Natural killer cell (primary cell): ENCODE measurements at places on chromosomes 4 and X. TPM values are rescaled to one million over a fixed set of nuclear protein-coding genes. Genes with fewer than 3 reads are reported as not detected.

DNA sequence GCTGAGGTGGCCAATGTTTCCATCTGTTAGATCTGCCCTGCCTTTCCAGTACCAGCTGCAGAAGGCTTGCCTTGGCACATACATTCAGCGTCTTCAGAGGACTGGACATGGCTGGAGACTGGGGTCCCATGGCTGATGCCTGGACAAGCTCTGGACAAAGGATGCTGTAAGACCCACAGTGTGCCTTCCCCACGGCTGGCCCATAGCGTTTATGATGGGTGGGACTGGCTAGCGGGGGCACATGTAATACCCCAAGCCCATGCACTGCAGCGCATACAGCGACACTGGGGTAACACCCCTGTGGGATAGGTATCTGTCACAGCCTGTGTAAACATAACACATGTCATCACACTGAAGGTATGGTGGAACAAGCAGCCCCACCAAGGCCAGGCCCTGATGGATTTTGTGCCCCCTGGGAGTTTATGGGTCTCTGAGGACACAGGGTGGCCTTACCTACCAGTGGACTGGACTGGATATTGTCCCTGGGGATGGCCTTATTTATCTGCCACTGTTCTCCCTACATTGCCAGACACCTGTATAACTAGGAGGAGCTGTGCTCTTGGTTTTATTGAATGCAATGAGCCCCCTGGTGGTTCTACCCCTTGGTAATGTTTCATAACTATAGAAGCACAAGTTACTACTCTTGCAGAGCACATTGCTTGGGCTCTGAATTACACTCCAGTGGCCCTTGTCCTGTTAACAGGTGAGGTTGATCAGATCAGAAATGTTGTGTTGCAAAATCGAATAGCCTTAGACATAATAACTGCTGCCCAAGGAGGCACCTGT, 34.3 kb upstream of the TACR3 start:
- DNase-seq: no peak
- H3K27ac ChIP-seq: no peak overlapping the region
- no peaks in the 10 kb centered on the region for H3K4me1 ChIP-seq
- H3K4me3 ChIP-seq: no peak overlapping the region

CCNB3 gene
- total RNA-seq: 8.7 TPM

- DNase-seq: no peak
- H3K4me3 ChIP-seq: no peak overlapping the region
- H3K27me3 ChIP-seq: no peaks in the 10 kb centered on the region
- no peaks in the 10 kb centered on the region for H3K4me1 ChIP-seq
- H3K27ac ChIP-seq: no peak overlapping the region
Measured at GRCh38 chrX:16516232-16516876, 133.6 kb upstream of the S100G start.

- H3K27me3 ChIP-seq: no peaks in the 10 kb centered on the region
- H3K36me3 ChIP-seq: no peaks in the 10 kb centered on the region
Measured at GRCh38 chr4:123319639-123320038, 77.0 kb upstream of the SPRY1 start.

GRCh38 chr4:25925486-25926201, 11.6 kb downstream of the SMIM20 start:
- peaks cover 3% of the 10 kb centered on the region for H3K36me3 ChIP-seq
- H3K27ac ChIP-seq: no peak overlapping the region
- no peak for DNase-seq
- H3K4me3 ChIP-seq: no peak overlapping the region

DNA sequence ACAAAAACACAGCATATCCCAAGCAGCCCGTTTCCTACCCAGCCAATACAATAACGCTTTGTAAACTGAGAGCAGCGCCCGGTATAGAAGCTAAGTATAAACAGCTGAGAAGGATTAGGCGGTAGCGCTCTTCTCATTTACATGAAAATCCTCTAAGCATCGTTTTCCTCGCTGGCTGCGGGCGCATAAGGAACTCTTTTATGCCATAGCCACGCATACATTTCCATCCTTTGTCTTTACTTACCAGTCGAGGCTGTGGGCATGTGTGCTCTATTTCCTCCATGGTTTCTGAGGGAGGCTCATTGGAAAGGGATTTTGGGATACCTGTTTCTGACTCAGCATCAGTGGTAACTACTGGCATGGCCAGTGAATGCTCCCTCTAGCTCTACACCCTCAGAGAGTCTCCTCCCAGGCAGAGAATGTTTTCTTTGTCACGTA, 383 bp downstream of the PCYT1B start:
- H3K36me3 ChIP-seq: no peaks in the 10 kb centered on the region
- no peaks in the 10 kb centered on the region for H3K27me3 ChIP-seq
- no peak overlapping the region for H3K27ac ChIP-seq
- H3K4me1 ChIP-seq: peaks cover 15% of the 10 kb centered on the region
- DNase-seq: no peak
- H3K4me3 ChIP-seq: peak overlapping the region; percentile 2

DNA sequence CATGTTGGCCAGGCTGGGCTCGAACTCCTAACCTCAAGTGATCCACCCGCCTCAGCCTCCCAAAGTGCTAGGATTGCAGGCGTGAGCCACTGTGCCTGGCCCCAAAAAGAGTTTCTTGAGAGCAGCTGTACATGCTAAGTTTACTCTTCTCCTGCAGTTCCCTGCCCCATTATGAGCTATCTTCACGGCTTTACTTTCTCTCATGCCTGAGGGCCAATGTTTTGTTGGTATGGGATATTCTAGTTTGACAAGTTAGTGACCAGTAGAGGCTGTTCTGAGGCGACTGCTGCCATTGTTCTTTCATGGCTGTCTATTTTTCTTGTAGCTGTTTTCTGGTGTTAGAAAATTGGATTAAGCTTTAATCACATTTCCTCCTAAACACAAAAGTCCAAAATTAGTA, 78.0 kb upstream of the STX18 start:
- no peaks in the 10 kb centered on the region for H3K27me3 ChIP-seq
- no peak overlapping the region for H3K4me3 ChIP-seq
- H3K36me3 ChIP-seq: no peaks in the 10 kb centered on the region
- H3K4me1 ChIP-seq: no peaks in the 10 kb centered on the region
- DNase-seq: no peak

DNA sequence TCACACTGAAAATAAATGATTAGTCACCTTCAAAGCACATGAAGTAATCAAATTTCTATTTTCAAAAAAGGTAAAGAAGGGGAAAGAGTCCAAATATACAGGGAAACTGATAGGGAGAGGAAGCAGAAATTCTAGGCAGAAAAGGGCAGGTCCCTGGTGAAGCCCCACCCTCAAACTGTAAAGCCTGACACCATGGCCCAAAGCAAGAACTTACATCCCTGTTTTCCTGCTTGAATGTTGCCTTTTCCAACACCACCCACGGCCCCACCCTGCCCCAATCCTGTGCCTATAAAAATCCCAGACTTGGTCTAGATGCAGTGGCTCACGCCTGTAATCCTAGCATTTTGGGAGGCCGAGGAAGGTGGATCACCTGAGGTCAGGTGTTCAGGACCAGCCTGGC, 361.8 kb downstream of the PPP3CA start:
- H3K27me3 ChIP-seq: no peaks in the 10 kb centered on the region
- H3K36me3 ChIP-seq: no peaks in the 10 kb centered on the region

DNA sequence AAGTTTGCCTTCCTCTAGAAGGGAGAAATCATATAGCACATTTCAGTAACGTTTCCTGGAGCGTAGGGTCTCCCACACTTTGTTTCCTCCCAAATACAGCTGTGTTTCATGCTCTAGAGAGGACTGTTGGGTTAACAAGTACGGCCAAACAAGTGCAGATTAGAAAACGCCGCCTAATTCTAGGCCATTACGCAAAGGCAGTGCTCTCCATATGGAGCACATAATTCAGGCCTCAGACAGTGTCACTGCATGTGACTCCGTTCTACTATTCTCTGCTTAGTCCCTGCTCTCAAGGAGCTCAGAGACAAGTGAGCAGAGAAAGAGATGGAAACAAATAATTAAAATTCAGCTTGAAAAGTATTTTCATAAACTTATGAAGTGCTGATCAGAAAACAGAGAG, 11.6 kb downstream of the ZNF827 start:
- no peaks in the 10 kb centered on the region for H3K27me3 ChIP-seq
- DNase-seq: no peak
- H3K36me3 ChIP-seq: no peaks in the 10 kb centered on the region
- no peak overlapping the region for H3K27ac ChIP-seq
- H3K4me1 ChIP-seq: no peaks in the 10 kb centered on the region

DNA sequence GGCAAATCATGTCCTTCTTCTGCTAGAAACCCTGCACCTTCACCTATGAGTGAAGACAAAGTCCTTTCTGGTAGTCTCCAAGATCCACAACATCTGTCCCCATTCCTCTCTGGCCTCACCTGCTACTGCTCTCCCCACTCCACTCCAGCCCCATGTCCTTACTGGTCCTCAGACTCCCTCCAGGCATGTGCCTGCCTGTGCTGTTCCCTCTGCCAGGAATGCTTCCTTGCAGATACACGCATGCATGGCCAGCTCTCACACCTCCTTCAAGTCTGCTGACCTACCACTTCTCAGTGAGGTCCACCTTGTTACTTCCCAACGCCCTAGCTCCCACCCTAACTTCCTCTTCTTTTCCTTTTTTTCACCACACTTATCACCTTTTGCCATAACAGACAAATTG, 18.1 kb downstream of the HMGB2 start:
- no peak overlapping the region for H3K27ac ChIP-seq
- no peak for DNase-seq
- peaks cover 32% of the 10 kb centered on the region for H3K36me3 ChIP-seq
- no peaks in the 10 kb centered on the region for H3K4me1 ChIP-seq

DNA sequence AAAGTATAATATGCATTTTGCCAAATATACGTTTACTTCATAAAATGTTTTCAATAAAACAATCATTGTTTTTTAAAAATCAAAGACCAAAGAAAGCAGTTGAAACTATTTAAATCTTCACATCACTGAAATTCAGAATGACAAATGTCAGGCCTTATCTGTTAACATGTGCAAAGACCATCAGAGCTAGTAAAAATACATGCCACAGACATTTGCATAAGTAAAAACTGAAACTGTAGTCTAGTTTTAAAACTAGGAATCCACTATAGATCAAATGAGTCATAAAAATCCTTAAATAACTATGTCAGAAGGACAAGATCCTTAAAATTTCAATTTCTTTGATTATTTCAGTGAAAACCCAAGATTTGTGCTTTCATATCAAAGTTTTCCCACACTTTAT, 24.8 kb downstream of the KLHL15 start:
- no peaks in the 10 kb centered on the region for H3K4me1 ChIP-seq
- no peak overlapping the region for H3K27ac ChIP-seq
- DNase-seq: no peak
- H3K36me3 ChIP-seq: peaks cover 8% of the 10 kb centered on the region
- no peak overlapping the region for H3K4me3 ChIP-seq

- H3K4me3 ChIP-seq: no peak overlapping the region
Measured at GRCh38 chr4:99179626-99180025, 35.5 kb upstream of the ADH4 start.

DNA sequence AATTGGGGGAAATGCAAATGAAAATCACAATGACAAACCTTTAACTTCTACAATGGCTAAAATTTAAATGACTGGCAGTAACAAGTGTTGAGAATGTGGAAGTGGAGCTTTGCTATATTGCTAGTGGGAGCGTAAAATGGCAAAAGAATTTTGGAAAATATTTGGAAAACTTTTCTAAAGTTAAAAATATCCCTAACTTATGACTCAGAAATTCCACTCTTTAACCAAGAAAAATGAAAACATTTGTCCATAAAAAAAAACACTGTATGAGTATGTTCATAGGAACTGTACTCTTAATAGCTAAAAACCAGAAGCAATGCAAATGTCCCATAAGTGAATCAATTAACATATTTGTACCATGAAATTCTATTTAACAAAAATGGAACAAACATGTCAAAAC, 3.6 kb downstream of the TBCK start:
- no peak overlapping the region for H3K27ac ChIP-seq
- no peak overlapping the region for H3K4me3 ChIP-seq
- peaks cover 6% of the 10 kb centered on the region for H3K36me3 ChIP-seq
- H3K27me3 ChIP-seq: no peaks in the 10 kb centered on the region
- peaks cover 15% of the 10 kb centered on the region for H3K4me1 ChIP-seq
- DNase-seq: no peak

- H3K4me3 ChIP-seq: no peak overlapping the region
- H3K27me3 ChIP-seq: no peaks in the 10 kb centered on the region
- H3K4me1 ChIP-seq: no peaks in the 10 kb centered on the region
- H3K27ac ChIP-seq: no peak overlapping the region
- H3K36me3 ChIP-seq: no peaks in the 10 kb centered on the region
- no peak for DNase-seq
Measured at GRCh38 chrX:81414630-81415029, 212.7 kb downstream of the SH3BGRL start.

ARHGAP36 gene
- total RNA-seq: not detected

- no peak overlapping the region for H3K4me3 ChIP-seq
- no peaks in the 10 kb centered on the region for H3K4me1 ChIP-seq
- DNase-seq: no peak
- H3K27ac ChIP-seq: no peak overlapping the region
- H3K27me3 ChIP-seq: no peaks in the 10 kb centered on the region
Measured at GRCh38 chr4:76957004-76957738, 7.6 kb downstream of the SEPTIN11 start.

- no peaks in the 10 kb centered on the region for H3K27me3 ChIP-seq
- H3K4me1 ChIP-seq: no peaks in the 10 kb centered on the region
- DNase-seq: no peak
- H3K27ac ChIP-seq: no peak overlapping the region
- no peaks in the 10 kb centered on the region for H3K36me3 ChIP-seq
Measured at GRCh38 chr4:41428601-41429279, 109.2 kb upstream of the LIMCH1 start.

DNA sequence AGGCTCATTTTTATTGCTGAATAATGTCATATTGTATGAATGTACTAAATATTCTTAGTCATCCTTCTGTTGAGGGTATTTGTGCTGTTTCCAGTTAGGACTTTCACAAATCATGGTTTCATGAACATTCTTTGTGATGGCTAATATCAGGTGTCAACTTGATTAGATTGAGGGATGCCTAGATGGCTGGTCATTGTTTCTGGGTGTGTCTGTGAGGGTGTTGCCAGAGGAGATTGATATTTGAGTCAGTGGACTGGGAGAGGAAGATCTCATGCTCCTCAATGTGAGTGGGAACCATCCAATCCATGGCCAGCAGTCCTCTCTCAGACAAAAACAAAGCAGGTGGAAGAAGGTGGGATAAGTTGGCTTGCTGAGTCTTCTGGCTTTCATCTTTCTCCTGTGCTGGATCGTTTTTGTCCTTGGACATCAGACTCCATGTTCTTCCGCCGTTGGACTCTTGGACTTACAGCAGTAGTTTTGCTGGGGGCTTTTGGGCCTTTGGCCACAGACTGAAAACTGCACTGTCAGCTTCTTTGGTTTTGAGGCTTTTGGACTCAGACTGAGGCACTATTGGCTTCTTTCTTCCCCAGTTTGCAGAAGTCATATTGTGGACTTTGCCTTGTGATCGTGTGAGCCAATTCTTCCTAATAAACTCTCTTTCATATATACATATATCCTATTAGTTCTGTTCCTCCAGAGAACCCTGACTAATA, 11.9 kb upstream of the HS3ST1 start:
- no peaks in the 10 kb centered on the region for H3K36me3 ChIP-seq
- no peak overlapping the region for H3K4me3 ChIP-seq
- H3K4me1 ChIP-seq: no peaks in the 10 kb centered on the region
- DNase-seq: no peak
- H3K27me3 ChIP-seq: no peaks in the 10 kb centered on the region

SPANXA1 gene
- total RNA-seq: not detected
